ENCODE measurements at places on chromosomes 4 and X. TPM values are rescaled to one million over a fixed set of nuclear protein-coding genes. Genes with fewer than 3 reads are reported as not detected.
A peak's percentile ranks its signal among the peaks of the same experiment; 100 is the strongest.

FAM13A gene
- 41.1 TPM for total RNA-seq

POU4F2 gene
- total RNA-seq, result not detected

SULT1B1 gene
- 0.83 TPM for total RNA-seq

GRCh38 chr4:124304941-124305340, 407.6 kb downstream of the ANKRD50 start:
- no peaks in the 10 kb centered on the region for H3K27me3 ChIP-seq
- no peaks in the 10 kb centered on the region for H3K4me1 ChIP-seq
- no peaks in the 10 kb centered on the region for H3K36me3 ChIP-seq
- H3K4me3 ChIP-seq, result no peak overlapping the region
- no peak for DNase-seq
- no peak overlapping the region for H3K27ac ChIP-seq

DNA sequence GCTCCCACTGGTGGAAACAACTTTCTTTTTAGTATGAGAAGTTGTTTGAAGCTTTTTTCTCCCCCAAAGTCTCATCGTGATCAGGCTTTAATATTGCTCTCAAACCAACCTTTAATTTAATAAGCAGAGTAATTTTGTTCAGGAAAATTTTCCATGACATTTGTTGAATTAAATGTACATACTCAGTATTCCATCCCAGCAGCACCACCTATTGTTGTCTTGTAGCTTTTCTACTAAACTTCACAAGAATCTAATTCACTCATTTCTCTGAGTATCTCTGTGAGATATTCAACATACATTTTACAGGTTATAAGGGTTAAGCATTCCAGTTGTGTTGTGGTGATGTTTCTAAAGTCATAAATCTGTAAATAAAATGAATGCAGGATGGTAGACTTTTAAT, 218.3 kb upstream of the HAND2 start:
- H3K27me3 ChIP-seq, result no peaks in the 10 kb centered on the region
- peaks cover 19% of the 10 kb centered on the region for H3K4me1 ChIP-seq
- H3K36me3 ChIP-seq, result no peaks in the 10 kb centered on the region

DNA sequence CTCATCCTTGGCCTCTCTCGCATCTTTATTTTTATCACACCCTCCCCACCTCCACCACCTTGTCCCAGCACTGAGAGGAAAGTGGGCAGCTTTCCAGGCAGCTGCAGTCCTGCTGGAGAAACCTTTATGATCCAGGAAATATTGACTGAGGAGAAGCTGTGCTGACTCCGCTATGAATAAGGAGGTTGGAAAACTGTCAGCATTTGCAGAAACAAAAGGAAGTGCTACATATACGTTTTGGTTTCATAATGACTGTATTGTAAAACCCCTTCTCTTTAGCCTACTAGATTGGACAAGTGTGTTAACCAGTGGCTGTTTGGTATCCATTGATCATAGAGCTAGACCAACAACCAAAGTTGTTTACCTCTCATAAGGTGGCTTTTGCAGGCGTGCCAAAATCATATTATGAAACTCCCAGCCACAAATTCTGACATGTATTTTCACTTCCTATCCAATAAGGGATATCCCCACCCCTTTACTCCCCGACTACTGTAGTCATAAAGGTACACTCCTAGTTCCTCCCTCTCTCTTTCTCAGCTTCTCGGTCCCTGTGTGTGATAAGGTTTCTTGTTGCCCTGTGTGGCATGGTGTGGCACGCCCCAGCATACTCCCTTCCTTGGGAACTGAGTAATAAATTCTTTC, 88.4 kb downstream of the GPR143 start:
- H3K27me3 ChIP-seq, result no peaks in the 10 kb centered on the region
- peak; percentile 78 for DNase-seq
- H3K36me3 ChIP-seq, result no peaks in the 10 kb centered on the region

DNA sequence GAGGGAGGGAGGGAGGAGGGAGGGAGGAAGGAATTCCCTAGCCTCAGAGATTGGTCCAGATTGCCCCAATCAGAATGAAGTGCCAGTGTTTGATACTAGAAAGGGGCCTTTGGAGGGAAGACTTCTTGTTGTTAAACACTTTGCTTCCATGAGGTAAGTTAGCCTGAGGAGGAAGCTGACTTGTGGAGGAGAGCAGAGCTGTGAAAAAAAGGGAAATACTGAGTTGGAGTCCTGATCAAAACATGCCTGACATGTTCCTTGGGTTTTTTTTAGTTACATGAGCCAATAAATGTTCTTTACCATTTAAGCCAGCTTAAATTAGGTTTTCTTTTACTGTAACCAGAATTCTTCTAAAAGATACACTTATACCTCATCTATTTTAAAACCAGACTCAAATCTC, 57.6 kb downstream of the GSX2 start:
- H3K36me3 ChIP-seq, result no peaks in the 10 kb centered on the region
- no peak for DNase-seq
- H3K4me3 ChIP-seq, result no peak overlapping the region
- no peaks in the 10 kb centered on the region for H3K27me3 ChIP-seq
- H3K27ac ChIP-seq, result no peak overlapping the region

- H3K4me3 ChIP-seq, result no peak overlapping the region
- H3K36me3 ChIP-seq, result no peaks in the 10 kb centered on the region
- H3K27ac ChIP-seq, result no peak overlapping the region
These were observed 257.6 kb upstream of the CXXC4 start for GRCh38 chr4:104752337-104752736.

DNA sequence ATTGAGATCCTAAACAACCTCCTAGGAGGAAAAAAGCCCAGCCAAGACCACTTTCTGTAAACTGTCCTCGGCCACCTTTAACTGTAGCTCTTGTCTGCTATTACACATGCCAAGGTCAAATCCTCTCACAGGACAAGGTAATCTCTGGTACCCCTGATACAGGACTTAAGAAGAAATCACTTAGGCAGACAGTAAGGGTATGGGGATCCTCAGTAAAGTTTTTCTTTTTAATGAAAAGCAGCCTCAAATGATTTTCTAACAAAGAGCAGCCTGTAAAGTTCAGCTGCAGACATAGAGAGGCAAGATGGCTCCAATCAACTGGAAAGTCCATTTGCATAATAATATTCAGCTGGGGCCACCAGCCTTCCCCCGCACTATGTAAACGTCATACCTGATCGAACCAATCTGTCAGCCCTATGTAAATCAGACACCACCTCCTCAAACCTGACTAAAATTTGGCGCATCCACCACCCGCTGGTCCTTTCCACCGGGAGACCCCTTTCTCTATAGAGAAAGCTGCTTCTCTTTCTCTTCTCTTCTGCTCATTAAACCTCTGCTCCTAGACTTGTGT, 14.6 kb upstream of the MPP1 start:
- H3K27ac ChIP-seq, result no peak overlapping the region
- H3K4me3 ChIP-seq, result no peak overlapping the region
- no peaks in the 10 kb centered on the region for H3K36me3 ChIP-seq
- no peaks in the 10 kb centered on the region for H3K27me3 ChIP-seq

- no peaks in the 10 kb centered on the region for H3K36me3 ChIP-seq
- peaks cover 100% of the 10 kb centered on the region for H3K4me1 ChIP-seq
- no peaks in the 10 kb centered on the region for H3K27me3 ChIP-seq
- no peak for DNase-seq
These were observed 126.1 kb downstream of the PTTG2 start for GRCh38 chr4:38086151-38086848.

DNA sequence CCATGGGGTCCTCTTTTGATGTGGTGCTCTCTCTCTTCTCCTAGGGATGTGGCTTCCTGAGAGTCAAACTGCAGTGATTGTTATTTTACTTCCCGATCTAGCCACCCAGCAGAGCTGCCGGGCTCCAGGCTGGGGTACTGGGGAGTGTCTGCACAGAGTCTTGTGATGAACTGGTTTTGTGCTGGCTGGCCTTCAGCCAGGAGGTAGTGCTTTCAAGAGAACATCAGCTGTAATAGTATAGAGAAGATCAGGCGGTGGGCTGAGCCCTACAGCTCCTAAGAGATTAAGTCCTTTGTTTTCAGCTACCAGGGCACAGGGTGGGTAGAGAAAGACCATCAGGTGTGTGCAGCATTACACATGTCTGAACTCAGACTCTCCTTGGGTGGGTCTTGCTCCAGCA, 59.0 kb upstream of the AGTR2 start:
- no peaks in the 10 kb centered on the region for H3K4me1 ChIP-seq
- no peak for DNase-seq
- no peaks in the 10 kb centered on the region for H3K36me3 ChIP-seq
- no peak overlapping the region for H3K27ac ChIP-seq
- no peaks in the 10 kb centered on the region for H3K27me3 ChIP-seq
- H3K4me3 ChIP-seq, result no peak overlapping the region

DNA sequence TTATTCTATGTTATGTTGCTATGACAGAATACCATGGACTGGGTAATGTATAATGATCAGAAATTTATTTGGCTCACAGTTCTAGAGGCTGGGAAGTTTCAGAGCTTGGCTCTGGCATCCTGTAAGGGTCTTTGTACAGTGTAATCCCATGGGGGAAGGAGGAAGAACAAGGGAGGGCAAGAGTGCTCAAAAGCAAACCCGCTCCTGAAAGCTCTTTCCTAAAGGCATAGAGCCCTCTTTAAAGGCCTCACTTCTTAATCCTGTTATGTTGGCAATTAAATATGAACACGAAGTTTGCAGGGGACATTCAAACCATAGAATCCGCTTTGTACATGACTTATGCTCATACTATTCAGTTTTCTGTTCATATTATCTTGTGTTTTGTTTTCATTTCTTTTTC, 191.3 kb upstream of the CTSO start:
- H3K27ac ChIP-seq, result peak overlapping the region; percentile 62
- H3K36me3 ChIP-seq, result no peaks in the 10 kb centered on the region
- peaks cover 42% of the 10 kb centered on the region for H3K4me1 ChIP-seq

DNA sequence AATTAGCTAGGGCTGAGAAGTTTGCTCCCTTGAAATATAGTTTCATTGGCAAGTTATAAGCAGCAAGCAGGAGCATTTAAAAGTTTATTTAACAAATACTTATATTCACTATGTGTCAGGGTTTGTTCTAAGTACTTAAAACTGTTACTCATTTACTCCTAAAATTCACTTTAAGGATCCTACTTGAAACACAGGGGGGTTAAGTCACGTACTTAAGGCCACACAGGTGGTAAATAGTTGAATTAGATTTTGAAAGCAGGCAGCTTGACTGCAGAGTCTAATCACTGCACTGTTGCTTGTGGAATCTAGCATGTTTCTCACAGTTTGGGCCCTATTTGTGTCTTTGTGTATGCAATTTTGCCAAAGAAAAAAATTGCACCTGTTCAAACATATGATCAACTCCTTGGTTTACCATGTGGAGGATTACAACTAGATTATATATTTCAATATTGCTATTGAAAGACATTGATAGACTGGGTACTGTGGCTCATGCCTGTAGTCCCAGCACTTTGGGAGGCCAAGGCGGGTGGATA, 7.6 kb downstream of the SGMS2 start:
- no peak overlapping the region for H3K4me3 ChIP-seq
- no peaks in the 10 kb centered on the region for H3K27me3 ChIP-seq
- H3K4me1 ChIP-seq, result no peaks in the 10 kb centered on the region
- no peak overlapping the region for H3K27ac ChIP-seq
- H3K36me3 ChIP-seq, result no peaks in the 10 kb centered on the region

GRCh38 chrX:124530803-124531202, 184.4 kb downstream of the SH2D1A start:
- no peaks in the 10 kb centered on the region for H3K4me1 ChIP-seq
- H3K4me3 ChIP-seq, result no peak overlapping the region
- no peak for DNase-seq

- no peaks in the 10 kb centered on the region for H3K36me3 ChIP-seq
- no peaks in the 10 kb centered on the region for H3K27me3 ChIP-seq
- no peak for DNase-seq
These were observed 41.8 kb upstream of the STOX2 start for GRCh38 chr4:183863155-183863825.

DNA sequence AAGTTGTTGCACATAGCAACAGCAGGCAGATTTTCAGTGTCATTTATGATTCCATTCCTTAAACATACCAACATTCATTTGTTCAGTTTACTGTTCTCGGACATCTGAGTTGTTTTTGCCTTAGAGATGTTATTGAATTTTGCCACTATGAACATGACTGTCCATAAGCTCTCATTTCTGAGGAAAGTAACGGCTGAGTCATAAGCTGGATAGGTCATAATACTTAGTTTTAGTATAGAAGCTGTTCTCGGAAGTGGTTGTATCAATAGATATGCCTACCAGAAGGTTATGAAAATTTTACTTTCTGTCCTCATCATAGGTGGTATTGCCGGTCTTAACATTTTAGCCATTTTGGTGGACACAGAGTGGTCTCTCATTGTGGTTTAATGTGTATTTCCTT, 157.1 kb upstream of the CLNK start:
- H3K27ac ChIP-seq, result no peak overlapping the region
- H3K27me3 ChIP-seq, result no peaks in the 10 kb centered on the region
- DNase-seq, result no peak
- H3K4me3 ChIP-seq, result no peak overlapping the region

DNA sequence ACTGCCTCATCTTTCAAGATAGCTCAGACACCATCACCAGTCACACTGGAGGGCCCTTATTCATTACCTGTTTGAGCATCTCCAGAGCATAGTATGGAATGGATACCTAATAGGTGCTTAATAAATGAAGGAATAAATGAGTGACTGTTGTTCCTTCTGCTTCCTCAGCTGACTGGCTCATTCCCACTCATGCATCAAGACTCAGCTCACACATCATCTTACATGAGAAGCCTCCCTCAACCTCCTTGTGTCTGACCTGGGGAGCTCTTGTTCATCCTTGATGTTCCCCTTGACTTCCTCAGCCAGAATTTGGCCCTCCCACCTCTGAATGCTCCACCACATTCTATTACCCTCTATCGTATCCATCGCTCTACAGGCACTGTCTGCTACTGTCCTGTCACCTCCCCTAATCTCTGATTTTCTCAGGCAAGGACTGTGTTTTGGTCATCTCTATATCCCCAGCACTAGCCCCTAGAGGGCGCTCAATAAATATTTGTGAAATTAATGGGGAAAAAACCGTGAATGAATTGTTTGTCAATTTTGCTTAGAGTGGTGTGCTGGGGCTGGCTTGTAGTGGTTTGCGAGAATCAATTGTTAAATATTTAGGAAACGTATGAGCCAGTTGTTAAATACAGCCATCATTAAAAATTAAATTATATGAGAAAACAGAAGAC, 88.3 kb downstream of the NHSL2 start:
- H3K27me3 ChIP-seq, result peaks cover 2% of the 10 kb centered on the region
- no peak overlapping the region for H3K27ac ChIP-seq
- H3K4me1 ChIP-seq, result peaks cover 6% of the 10 kb centered on the region
- DNase-seq, result no peak

DNA sequence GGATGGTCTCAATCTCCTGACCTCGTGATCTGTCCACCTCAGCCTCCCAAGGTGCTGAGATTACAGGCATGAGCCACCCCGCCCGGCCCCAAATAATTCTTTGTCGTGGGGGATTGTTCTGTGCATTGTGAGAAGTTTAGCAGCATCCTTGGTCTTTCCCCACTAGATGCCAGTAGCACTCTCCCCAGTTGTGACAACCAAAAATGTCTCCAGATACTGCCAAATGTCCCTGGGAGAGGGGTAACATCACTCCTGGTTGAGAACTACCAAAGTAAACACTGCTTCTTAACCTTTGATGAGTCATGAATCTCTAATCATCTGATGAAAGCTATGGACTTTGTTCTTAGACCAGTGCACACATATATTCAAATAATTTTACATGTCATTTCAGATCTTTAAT, 90.7 kb upstream of the BRS3 start:
- H3K27me3 ChIP-seq, result no peaks in the 10 kb centered on the region
- DNase-seq, result no peak
- H3K4me3 ChIP-seq, result no peak overlapping the region
- no peak overlapping the region for H3K27ac ChIP-seq
